Cortex of kidney (tissue), 1 donor: ENCODE measurements at places on chromosomes 4 and X.

DNA sequence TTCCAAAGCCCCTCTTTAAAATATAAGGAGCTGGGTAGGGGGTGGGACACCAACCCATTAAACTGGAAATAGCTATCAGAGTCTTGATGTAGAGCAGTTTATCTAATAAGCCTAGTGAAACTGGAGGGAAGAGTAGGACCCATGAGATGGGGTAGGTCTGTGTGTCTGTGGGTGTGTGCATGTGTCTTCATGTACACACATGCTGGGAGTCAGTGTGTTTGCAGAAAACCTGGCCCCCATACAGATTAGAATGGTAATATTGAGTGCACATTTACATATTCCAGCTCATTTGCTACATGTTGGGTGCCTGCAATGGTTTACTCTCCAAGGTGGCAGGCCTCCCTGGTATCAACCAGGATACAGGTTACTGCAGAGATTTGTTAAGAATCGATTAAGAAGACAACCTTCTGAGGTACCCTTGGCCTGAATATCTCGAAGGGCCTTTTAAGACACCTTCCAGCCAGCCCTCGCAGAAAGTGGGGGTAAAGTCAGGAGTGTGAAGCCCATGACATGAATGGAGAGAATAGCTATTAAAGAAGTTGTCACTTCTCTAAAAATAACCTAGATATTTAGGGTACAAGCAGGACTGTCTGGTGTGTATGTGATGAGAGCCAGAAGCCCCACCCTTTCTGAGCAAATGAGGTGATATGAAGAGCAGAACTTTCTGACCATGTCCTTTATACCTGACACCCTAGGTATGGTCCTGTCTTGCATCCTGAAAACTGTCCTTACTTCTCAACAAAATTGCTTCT is 75.7 kb upstream of the TEX13D start:
- no peak for DNase-seq

DNA sequence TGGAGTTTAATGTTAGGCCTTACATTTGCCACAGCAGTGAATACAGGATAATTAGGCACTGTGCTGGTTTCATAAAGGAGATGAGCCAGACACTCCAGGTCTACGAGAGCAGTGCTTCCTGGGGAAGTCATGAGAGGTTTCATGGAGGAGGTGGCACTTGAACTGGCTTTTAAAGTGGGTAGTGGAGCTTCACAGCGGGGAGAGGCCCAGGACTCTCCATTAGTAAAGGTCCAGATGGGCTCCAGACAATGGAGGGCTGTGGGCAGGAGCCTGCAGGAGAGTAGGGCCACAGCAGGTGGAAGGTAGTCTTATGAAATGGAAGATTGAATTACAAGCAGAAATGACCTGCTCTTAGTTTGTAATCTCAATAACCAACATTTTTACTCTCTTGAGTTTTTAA is 29.0 kb downstream of the CLDN22 start:
- DNase-seq = no peak

DNA sequence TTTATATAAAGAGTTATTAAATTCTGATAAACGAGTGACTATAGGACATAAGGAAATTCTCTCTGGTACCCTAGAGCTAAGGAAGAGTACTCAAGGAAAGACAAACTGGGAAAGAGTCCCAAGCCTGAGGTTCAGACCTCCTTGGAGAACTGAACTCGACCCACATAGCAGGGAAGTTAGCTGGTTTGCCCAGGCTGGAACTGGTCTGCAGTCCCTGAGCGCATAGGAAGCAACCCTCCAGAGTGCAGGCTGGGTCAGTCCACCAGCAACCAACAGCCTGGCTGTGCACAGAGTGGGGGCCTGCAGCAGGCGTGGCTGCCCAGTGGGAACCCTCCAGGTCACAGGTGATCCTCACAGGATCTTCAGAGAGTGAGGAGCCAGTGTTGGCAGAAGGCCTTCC is 114.1 kb downstream of the SOWAHB start:
- no peak for DNase-seq

DNA sequence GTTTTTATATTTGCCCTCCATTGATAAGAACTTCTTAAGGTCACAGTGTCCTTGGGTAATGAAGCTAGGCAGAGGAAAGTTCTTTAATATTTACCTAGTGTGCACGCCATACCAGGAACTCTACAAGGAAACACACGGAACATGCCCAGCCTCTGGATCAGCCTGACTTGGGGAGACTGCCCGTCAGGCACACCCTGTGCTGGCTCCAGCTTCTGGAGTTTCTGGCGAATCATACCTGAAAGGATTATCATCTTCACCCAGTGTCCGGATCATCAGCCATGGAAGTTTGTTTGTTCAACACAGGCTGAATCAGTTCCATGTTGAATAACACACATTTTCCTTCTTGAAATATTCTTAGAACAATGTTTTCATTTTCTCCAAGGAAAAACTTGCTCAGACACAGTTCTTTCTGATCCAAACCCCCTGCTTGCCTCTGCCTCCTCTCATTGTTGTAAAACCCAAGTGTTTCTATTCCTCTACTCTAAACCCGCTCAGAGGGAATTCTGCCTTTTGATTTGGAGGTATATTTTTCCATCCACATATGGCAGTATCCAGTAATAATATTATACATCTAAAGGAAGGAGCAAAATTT is 176.7 kb downstream of the SHROOM3 start:
- no peak for DNase-seq

GRCh38 chr4:24249972-24250371 is 334.4 kb downstream of the DHX15 start:
- no peak for DNase-seq

- DNase-seq = no peak
These were observed 1310.7 kb upstream of the TENM3 start for GRCh38 chr4:180932370-180933001.

DNA sequence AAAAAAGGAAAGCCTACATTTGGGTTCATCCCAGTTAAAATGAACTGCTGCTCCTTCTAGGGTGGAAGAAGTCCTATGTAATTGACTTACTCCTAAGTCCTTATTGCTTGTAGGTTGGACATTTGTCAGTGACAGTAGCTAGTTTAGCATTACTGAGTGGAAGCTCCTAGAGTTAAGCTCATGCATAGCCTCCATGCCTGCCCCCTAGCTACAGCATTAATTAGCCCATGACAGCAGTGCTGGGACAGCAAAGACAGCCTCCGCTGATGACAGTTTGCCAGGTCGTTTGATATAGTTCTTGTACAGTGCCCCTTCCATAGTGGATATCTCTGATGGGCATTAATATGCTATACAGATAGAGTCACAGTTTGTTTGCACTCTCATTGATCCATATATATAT is 18.7 kb upstream of the GALNTL6 start:
- no peak for DNase-seq

DNA sequence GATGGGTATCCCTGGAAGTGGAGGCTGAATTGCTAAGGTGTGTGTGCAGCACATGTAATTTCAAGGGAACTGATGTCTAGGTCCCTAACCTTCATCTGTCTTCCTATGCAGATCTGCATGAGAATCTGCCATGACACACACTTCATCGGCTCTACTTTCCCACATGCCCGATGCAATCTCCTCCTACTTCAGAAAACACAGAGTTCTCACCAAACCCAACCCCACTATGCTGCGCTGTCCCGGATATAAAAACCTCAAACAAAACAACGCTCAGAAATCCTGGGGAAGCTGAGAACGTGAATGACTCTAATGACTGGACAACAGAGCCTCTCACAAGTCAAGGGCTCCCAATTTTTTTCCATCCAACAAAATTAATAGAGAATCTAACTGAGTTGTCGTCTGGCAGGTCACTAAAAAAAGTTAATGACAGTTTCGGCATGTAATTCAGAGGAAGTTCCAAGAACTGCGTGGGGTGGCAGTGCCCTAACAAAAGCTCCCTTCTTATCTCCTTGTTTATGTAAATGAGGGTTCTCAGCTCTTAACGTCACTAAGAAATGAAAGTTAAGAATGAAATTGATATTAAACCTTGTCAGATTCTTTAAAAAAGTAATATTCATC is 39.0 kb downstream of the STX18 start:
- no peak for DNase-seq

DNA sequence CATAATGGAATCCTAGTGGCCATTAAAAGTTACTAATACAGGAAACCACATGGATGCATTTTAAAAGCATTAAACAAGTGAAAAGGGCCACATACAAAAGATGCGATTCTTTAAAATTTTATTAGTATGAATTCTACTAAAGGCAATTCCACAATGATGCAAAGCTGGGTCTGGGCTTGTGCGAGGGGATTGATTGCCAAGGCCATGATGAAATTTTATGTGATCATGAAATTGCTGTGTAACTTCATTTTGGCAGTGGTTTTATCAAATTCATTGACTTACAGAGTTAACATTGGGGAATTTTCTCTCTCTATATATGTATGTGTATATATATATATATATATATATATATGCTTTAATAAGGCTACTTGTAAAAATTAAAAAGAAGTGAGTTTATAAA is 1142.5 kb upstream of the IGFBP7 start:
- DNase-seq = no peak

- no peak for DNase-seq
These were observed 16.9 kb upstream of the ANOS1 start for GRCh38 chrX:8748855-8749254.

DNA sequence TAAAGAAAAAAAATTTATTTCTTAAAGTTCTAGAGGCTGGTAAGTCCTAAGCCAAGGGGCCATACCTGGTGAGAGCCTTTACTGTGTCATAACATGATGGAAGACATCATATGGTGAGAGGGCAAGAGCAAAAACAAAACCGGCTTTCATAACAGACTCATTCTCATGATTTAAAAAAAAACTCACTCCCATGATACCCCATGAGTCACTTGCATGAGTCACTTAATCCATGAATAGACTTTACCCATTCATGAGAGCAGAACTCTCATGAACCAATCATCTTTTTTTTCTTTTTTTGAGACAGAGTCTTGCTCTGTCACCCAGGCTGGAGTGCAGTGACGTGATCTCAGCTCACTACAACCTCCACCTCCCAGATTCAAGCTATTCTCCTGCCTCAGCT is 369.7 kb upstream of the DIAPH2 start:
- no peak for DNase-seq

- no peak for DNase-seq
These were observed 111.5 kb downstream of the GNL3L start for GRCh38 chrX:54641530-54641929.

DNA sequence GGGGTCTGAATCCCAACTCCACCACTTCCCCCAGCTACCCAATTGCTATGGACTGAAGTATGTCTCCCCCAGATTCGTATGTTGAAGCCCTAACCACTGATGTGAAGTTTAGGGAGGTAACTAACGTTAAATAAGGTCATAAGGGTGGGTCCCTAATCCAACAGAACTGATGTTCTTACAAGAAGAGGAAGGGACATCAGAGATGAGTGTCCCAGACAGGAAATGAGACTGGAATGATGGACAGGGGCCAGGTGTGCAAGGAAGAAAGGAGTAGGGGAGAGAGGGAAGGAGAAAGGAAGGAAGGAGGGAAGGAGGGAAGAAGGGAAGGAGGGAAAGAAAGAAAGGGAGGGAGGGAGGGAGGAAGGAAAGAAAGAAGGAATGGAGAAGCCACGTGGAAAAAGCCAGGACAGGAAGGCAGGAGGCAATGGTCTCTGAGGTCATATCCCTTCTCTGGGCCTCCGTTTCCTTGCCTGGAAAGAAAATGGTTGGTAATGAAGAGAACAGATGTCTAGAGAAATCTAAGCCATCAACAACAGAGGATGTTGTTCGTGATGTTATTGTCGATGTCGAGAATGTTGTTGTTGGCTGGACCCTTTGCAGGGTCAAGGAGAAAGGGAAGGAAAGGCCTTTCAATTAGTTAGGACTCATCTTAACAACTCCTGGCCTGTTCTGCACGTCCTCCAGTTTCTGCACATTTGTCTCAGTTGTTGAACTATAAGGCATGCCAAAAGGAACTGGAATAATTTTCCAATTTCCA is 59.0 kb upstream of the FGFBP2 start:
- no peak for DNase-seq

DNA sequence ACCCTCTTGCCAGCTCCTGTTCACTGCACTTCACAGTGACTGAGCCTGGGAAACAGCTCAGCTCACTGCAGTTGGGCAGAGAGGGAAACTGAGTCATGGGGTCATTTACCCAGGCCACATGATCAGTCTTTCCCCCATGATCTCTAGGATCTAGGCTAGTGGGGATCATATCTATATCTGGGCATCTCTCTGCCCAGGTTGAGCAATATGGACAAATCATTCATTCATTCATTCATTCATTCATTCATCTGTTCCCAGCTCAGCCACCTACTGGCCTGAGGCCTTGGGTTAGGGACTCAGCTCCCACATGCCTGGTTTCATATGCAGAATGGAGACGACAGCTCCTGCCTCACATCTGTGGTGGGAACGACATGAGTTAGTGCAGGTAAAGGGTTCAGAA is 45.3 kb upstream of the HMX1 start:
- no peak for DNase-seq

- no peak for DNase-seq
These were observed 555.6 kb downstream of the PPARGC1A start for GRCh38 chr4:23333946-23334878.

DNA sequence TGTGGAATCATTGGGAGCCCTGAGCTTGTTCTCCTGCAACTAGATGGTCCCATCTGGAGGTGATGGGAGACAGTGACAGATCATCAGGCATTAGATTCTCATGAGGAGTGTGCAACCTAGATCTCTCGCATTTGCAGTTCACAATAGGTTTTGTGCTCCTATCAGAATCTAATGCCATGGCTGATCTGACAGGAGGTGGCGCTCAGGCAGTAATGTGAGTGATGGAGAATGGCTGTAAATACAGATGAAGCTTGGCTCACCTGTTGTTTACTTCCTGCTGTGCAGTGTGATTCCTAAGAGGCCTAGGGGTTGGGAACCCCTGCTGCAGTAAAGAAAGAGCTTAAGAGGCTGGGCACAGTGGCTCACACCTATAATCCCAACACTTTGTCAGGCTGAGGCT is 42.2 kb upstream of the PUDP start:
- no peak for DNase-seq

DNA sequence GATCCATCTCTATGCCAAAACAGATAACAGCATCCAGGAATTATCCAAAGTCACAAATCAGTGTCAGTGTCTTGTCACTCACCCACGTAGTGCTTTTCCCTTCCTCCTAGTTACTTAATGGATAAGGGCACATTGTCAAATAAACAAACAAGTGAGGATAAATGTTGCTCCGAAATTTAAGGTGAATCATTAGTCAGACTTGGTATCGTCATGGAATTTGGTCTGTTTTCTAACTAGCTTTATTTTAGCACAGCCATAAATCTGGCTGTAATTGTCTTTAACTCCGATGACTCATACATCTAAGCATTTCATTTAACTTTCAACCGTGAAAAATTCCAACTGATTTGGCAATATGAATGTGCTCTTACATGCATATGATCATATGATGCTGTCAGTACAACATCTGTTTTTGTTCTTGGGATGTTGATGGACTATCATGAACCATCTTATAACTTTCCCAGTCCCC is 83.3 kb downstream of the SNCA start:
- DNase-seq = no peak

DNA sequence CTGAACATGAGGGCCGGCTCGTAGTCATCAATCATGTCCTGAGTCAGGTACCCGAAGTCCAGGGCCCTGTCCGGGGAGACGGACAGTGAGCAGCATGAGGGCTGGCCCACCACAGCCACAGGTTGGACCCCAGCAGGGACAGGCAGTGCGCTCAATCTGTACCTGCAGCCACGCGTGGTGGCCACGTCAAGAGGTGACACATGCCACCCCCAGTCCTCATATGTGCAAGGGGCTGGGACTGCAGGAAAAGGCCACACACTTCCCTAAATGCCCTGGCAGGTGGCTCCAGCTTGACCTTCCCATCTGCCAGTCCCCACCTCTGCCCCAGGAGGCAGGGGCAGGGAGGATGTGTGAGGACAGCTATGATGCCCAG is 73.8 kb upstream of the MXD4 start:
- no peak for DNase-seq
